ENCODE measurements at places on chromosomes 4 and X.

DNA sequence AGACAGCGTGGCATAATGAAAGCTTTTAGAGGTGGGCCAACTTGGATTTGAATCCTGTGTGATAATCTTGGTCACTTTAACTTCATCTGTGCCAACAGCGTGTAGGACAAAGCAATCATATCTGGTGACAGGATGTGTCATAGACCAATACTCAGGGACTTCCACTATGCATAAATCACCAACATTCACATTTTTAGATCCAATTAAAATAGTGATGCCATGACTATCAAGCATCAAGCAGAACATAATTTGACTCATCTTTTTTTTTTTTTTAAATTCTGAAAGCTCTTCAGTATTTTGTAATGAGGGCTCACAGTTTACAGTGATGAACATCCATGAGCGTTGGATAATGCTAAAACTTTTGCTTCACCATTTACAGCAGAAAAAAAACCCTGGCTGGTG, 27.3 kb upstream of the RAPGEF2 start:
- DNase-seq = no peak

GRCh38 chr4:31667686-31668085, 947.5 kb downstream of the PCDH7 start:
- no peak for DNase-seq

- no peak for DNase-seq
These were observed 38.6 kb downstream of the TRPC5OS start for GRCh38 chrX:111914398-111915090.

- DNase-seq = no peak
These were observed 466.7 kb downstream of the NKX6-1 start for GRCh38 chr4:84032372-84032771.

GRCh38 chrX:19774905-19775304, 112.5 kb downstream of the SH3KBP1 start:
- DNase-seq = no peak

DNA sequence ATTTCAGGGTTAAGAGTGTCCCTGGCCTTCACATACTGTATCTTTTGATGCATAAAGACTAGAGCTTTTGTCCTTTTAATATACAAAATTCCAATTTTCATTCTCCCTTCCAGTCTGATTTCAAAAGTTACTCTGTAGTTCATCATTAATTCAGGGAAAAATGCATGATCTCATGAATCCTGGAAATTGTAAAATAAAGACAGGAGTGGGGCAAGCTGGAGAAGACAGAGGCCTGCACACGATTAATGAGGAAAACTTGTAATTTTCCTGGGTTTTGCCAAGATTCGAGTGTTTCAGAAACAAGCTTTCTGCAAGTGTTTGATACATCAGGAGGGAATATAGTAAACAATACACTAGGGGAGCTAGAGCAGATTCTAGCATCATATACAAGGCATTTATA, 947.9 kb downstream of the FAT4 start:
- DNase-seq = no peak

Measured in stimulated activated CD8-positive, alpha-beta memory T cell treated with anti-CD3 and anti-CD28 coated beads, Interleukin-15, amount 100 ng/mL, for 4 hours (primary cell).